ENCODE measurements at places on chromosomes 16 and 17.
A peak's percentile ranks its signal among the peaks of the same experiment; 100 is the strongest.

- DNase-seq, result no peak
Measured at GRCh38 chr17:12250973-12251372, 230.3 kb downstream of the MAP2K4 start.

DNA sequence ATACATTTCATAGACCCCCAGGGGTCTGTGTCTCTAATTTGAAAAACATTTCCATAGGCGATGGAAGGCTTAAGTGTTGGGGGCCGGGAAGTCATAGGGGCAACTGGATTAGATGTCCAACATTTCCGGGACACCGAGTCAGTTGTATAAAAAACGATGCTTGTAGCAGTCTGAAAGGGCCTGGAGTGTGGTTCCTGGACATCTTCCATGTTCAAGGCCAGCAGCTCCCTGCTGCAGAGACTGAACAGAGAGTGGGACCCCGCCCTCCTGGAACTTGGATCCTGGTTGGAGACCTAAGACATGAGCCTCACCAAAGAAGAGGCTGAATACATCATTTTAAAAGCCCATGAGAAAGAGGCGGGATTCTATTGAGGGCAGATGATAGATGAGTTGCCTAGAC is 82.0 kb upstream of the ZNF423 start:
- no peak for DNase-seq

DNA sequence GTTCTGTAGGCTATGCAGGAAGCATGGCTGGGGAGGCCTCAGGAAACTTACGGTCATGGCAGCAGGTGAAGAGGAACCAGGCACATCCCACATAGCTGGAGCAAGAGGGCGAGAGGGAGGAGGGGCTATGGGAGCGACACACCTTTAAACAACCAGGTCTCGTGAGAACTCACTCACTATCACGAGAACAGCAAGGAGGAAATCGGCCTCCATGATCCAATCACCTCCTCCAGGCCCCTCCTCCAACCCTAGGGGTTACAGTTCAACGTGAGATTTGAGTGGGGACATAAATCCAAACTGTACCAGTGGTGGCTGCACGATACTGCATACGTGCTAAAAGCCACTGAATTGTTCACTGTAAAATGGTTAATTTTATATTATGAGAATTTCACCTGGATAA is 26.1 kb upstream of the ENPP7 start:
- DNase-seq, result no peak

DNA sequence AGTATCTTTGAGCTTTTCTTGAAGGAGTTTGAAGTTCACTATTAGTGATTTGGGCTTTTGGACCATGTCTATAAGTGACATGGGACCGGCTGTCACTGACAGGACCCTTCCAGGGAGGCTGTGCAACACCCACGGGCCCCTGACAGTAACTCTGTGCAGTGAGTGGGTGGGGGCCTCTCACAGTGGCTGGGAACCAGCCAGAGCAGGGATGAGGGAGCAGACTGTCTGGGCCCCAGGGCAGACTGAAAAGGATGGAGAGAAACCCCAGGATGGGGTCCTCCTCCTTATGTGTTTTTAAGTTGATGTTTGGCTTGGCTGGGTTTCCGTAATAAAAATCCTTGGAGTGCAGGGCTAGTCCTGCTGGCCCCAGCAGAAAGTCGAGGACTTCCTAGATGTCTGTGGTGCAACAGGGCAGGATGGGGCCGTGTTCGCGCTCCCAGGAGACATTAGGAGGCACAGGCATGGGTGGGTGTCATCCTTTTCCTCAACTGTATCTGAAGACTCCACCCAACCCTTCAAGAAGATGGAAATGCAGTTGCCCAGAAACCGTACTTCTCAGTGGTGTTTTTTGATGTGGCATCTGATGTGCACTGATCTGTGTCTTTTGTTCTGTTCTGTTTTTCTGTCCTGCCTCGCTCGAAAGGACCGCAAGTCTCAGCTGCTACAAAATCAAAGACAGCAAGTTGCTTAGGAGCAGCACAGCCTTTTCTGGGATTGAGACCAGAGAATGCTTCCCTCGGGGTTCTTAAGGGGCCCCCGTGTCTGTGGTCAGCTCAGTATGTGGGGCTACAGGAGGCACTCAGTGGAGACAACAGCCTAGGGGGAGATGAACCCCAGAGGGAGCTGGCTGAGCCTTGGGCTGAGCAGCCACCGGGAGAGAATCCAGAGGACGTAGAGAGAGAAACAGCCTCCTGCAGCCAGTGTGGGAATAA is 24.2 kb downstream of the PLD6 start:
- DNase-seq, result no peak

DNA sequence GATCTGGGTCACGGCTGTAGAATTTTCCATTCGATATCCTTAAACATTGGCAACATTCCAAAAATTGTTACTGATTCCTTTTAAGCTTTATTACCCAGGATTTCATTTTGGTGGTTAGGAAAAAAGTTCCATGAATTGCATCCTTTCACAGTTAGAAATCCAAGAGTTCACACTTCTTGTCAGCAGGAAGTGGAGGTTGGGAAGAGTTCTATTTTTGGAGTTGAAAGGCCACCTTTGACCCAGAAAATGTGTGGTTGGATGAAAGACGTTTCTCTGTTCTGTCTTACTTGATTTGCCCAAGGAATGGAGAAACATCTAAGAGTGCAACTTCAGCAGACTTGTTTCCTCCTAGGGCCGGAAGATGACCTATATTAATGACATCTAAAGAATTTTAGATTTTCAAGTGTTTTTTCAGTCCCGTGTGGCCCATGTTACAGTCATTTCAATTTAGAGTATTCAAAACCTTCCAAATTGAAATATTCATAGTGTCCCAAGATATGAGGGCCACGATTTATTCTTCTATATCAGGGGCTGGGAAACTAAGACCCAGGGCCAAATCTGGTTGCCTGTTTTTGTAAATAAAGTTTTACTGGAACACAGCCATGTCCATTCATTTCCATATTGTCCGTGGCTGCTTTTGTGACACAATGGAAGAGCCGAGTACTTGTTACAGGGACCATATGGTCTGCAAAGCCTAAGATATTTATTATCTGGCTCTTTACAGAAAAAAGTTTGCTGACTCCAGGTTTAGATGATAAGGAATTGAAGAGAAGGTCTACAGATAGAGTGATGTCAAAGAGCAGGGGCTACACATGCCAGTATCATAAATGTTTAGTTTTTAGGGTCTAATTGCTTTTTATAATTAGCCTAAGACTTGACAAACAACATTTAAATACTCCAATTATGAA is 50.2 kb downstream of the CDK5R1 start:
- no peak for DNase-seq

DNA sequence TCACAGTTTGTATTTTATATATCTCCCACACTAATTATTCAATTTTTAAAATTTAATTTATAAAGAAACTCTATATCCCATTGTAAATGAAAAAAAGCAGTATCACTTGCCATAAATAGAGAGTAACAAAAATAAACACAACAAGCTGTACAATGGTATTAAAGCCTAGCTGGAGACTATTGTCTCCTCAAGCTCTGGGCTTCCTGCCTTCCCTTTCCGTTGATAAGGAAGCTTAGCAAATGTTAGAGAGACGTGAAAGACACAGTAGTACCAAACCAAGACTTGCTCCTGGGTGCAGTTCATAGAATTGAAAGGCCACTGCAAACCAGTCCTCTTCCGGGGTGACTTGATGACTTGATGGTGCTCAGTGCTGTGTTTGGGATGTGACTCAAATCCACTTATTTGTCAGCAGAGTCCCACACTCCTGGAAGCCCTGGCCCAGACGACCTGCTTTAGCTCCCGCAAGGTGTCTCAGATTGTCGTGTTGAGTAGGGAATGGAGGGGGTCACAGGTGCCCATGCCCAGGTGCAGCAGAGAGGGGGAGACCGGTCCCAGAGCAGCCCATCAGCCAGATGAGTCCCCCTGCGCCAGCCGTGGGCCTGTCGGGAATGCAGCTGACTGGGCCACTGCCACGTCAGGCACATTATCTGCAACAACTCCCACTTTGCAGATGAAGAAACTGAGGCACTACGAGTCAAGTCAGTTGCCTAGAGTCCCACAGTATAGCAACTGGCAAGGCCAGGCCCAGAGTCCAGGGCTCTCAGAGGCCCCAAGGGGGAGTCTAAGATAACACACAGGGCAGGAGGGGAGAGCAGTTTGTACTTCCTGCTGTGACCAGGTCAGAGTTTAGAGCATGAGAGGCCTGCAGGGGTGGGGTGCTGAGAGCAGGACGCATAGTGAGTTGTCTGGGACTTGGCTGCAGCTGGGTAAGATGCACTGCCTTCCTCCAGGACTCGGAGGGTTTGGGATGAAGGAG is 40.5 kb downstream of the PSME3IP1 start:
- no peak for DNase-seq

DNA sequence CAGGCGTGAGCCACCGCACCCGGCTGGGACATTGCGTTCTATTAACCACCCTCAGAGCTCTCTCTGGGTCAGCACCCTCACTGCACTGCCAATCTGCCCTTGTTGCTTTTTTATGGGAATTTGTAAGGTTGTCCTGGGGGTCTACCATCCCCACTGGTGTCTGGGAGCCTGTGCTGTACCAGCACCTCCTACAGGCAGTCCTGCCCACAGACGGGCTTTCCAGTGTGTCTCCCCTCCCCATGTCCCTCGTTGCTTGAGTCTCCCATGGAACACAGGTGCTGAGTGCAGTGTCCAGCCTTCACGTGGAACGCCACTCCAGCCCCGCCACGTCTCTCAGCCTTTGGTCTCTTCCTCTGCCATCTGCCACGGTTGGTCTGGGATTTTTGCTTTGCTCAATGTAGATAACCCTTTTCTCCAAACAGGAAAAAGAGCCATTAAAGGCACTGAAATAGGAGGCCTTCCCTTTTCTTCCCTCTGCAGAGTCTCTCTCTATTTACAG is 68.0 kb upstream of the CBX4 start:
- DNase-seq, result no peak

DNA sequence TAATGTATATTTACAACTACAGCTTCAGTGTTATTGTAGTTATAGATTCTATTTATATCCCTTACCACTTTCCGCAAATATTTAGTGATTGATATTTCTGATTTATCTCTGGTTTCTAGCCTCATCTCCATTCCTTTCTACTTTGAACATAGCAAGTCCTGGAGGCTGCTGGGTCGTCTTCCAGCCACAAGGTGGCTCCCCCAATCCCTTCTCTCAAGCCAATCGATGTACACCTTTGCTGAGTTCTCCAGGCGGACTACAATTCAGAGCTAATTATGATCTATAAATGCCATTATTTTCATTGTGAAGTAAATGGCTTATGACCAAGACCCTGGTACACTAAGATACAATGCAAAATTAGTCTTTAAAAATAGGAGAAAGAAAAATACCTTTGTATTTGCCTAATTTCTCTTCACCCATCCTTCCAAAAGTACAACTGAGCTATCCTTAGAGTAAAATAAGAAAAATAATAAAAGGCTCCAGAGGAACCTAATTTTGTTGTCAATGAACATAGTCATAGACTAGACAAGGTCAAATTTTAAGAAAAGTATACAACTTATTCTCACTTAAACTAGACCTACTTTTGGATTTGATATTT is 122.1 kb downstream of the SKAP1 start:
- no peak for DNase-seq

- peak; percentile 84 for DNase-seq
Measured at GRCh38 chr16:637081-638018, 1.2 kb upstream of the METTL26 start.

DNA sequence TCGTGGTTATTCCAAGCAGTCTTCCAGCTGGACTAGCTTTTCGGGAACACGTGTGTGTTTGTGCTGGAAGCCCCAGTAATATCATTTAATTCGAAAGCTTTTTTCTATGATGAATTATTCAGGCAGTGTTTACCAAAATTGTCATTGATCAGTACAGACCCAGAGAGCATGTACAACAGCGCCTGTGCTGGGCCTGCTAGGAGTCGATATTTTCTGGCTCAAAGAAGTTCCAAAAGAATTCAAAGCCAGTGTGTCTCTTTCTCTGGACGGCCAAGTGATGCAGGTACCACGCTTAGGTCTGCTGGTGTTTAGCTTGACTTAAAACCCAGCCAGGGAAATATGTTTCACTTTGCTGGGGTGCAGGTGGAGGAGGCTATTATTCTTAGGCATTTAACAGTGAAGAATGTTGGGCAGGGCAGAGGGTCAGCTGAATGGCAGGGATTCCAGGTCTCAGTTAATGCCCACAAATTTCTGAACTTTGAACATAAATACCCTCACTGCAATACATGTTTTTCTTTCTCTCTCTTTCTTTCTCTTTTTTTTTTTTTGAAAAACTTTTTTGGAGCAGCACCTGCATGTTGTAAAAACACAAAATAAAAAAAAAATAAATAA is 401.3 kb downstream of the WWOX start:
- DNase-seq, result no peak

DNA sequence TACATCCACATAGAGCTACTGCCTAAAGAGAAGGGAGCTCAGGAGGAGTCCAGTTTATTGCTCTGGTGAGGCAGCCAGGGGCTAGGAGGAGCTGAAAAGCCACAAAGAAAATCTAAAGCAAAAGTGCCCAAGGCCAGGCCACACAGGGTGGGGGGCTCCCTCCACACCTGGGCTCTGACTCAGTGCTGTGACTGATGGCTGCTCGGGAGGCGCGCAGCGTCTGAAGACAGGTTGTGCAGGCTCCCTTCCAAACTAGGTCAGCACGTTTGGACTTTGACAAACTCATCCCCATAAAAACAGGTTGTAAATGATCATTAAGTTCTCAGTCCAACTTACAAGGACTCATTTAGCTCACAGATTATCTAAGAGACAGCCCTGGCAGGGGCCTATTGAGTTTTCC is 22.2 kb upstream of the LCMT1 start:
- DNase-seq, result no peak

- no peak for DNase-seq
Measured at GRCh38 chr17:41417576-41418015, 6.8 kb downstream of the KRT37 start.

- DNase-seq, result no peak
Measured at GRCh38 chr16:48173889-48174288, 18.1 kb upstream of the ABCC12 start.

GRCh38 chr16:52050418-52050817 is 496.5 kb downstream of the TOX3 start:
- DNase-seq, result no peak

GRCh38 chr16:72752004-72752695 is 295.8 kb downstream of the ZFHX3 start:
- DNase-seq, result no peak

GRCh38 chr17:48637323-48638260 is 11.4 kb upstream of the HOXB9 start:
- no peak for DNase-seq

DNA sequence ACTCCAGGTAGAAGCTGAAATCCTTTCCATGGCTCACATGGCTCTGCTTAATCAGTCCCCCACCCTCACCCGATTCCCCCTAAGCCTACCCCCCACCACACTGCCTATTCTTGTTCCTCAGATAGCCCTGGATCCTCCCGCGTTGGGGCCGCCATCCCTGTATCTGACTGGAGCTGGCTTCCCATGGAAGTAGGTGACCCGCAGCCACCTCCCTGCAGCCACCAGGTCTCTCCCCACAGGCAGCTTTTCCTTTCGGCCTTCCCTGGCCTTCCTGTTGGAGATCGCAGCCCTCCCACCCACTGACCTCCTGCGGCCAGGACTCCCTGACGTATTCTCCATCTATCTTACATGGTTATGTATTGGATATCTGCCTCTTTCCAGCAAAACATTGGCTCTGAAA is 82.3 kb upstream of the MED9 start:
- DNase-seq, result no peak
